Fibroblast of skin of scalp (primary cell): ENCODE measurements at places on chromosomes 5 and 9.

GRCh38 chr5:116939641-116940040 lies 365.0 kb upstream of the SEMA6A start:
- no peak for DNase-seq

GRCh38 chr5:133735346-133735745 lies 123.0 kb upstream of the FSTL4 start:
- peak; percentile 24 for DNase-seq

DNA sequence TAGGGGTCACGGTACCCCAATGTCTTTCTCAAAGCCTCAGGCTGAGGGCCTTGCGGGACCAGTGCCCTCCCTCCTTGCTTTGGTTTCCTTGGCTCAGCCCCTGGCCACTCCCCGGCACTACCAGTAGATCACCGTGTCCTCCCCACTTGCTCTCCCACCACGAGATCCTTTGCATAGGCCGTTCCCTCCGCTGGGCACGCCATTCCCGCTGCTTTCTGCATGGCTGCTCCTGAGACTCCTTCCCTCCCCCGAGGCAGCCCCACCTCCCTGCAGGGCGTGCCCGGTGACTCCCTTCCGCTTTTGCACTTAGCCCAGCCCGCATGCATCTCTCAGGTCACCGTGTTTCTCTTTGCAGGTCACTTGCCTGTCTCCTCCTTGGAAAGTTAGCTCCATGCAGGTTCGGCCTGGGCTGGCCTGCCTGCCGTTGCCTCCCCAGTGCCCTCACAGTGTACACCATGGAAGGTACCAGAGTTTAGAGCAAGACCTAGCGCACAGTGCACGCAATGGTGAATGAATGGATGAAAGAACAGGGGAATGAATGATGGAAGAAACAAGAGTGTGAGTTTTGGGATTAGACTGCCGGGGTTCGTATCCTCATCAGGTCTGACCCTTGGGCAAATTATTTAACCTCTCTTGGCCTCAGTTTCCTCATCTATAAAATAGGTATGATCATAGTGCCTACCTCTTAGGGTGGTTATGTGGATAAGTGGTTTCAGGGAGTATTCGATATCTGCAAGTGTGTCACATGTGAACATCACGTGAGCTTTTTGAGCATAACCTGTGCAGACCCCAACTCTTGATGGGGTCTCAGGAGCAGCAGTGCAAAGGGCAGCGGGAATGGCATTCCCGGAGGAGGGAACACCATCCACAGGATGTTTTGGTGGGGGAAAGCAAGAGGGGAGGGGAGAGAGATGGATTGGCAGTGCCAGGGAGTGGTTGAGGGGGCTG lies 214.3 kb downstream of the C9orf50 start:
- no peak for DNase-seq

GRCh38 chr5:14497311-14497710 lies 84.3 kb upstream of the OTULINL start:
- no peak for DNase-seq

DNA sequence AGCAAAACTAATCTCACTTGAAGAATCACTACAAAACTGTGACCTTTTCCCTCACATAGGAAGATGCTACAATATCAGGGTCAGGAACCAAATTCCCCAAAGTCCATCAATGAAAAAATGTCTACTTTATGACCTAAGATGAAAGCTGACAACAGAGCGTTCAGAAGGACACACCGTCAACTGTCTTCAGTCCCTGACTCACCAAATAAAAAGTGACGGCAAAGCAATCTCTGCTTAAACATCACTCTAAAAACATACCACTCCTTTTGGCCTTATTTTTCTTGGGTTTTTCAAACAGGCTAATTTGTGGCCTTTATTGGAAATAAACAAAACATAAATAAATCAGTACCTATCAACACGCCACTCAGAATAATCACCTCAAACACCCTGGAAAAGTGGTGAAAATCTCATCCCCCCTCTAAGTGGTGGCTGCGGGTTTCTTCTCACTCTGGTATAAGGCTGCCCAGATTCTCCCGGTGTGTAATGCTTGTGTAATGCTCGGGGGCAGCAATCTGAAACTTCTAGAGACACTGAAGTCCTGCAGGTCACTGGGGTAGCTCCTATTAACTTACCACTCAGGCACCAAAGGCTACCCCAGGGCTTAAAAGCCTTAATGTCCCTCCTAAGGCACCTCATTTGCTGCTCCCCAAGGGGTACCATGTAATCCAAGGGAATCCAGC lies 29.5 kb downstream of the SEMA4D start:
- DNase-seq: no peak

DNA sequence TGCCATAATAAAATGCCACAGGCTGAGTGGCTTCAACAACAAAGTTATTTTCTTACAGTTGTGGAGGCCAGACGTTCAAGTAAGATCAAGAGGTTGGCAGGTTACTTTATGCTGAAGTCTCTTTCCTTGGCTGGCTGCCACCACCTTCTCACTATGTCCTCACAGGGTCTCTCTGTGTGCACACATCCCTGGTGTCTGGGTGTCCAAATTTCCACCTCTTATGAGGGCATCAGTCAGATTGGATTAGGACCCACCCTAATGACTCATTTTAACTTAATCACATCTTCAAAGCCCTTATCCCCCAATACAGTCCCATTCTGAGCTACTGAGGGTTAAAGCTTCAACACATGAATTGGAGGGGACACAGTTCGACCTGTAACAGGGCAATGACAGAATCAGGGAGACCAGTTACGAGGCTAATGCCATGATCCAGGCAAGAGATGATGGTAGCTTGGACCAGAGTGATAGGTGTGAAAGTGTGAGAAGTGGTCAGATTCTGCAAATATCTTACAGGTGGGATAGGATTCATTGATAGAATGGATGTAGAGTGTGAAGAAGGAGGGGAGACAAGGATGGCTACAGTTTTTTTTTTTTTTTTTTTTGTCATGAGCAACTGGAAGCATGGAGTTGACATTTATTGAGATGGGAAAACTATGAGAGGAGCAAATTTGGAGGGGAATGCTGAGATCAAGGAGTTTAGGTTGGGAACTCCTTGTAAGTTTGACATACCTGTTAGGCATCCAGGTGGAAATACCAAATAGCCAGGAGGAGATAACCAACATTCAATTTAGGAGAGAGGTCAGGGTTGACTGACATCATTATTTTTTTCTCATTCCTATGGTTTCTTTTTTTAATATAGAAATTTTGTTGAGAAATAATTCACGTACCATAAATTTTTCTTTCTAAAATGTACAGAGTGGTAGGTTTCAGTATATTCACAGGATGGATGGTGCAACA lies 39.6 kb upstream of the FGF1 start:
- peak; percentile 35 for DNase-seq

DNA sequence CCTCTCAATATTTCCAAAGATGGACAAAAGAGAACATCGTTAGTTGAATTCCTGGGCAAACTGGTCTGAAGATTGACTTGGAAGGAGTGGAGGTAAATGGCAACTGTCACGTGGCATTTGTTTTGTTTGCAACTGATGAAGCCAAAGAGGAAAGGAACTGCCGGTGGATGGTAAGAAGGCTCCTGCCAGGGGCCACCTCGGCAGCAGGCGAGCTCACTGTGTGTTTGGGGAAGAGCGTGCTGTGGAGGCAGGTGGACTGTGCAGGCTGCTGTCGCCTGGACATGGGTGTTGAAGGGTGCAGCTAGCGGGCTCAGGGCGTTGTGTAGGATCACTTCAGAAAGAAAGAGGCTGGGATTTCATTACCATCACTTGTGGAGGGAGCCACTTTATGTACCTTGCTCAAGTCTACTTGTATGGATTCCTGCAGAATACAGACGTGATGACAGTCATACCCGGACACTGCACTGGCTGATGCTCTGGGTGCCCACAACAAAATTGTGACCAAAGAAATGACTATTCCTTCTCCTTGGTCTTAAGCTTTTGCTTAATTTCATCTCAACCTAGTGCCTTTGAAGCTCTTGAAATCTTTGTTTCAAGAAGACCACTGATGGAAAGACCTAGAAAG lies 72.7 kb downstream of the MAP1B start:
- DNase-seq: no peak

DNA sequence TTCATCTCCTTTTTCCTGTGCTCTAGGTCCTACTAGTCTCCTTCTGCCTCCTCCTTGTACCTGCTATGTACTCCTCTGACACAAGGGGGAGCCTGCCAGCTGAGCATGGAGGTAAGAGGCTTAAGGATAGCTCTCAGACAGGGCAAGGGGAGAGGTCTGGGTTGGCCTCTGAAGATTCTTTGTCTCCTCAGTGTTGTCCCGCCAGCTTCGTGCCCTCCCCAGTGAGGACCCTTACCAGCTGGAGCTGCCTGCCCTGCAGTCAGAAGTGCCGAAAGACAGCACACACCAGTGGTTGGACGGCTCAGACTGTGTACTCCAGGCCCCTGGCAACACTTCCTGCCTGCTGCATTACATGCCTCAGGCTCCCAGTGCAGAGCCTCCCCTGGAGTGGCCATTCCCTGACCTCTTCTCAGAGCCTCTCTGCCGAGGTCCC lies 3.8 kb downstream of the CREB3 start:
- DNase-seq: peak; percentile 77
